T-cell (primary cell): ENCODE measurements at places on chromosomes 2 and 18.
A peak's percentile ranks its signal among the peaks of the same experiment; 100 is the strongest.

DNA sequence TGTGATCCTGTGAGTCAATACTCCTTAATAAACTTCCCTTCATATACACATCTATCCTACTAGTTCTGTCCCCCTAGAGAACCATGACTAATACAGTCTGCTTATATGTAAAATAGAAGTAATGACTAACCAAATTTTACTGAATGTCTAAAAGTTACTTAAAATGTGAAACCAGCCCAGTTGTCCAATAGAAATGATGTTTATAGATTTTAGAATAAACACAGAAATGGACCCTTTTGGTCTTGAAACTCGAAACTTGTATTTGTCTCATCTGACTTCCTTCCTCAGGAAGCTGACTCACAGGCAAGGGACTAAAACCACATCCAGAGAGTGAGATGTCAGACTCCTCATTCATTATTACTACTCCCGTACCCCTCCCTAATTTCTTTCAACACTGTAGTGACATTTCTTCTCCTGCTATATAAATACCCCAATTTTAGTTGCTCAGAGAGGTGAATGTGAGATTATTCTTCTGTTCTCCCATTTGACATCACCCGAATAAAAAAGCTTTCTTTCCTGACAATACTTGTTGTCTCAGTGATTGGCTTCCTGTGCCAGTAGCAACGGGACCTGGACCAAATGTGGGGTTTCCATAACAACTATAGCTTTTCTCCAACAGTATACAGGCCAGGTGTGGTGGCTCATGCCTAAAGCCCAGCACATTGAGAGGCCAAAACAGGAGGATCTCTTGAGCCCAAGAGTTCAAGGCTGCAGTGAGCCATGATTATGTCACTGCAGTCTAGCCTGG is 486.0 kb downstream of the ERBB4 start:
- H3K27me3 ChIP-seq, result no peaks in the 10 kb centered on the region
- no peak overlapping the region for H3K27ac ChIP-seq
- DNase-seq, result no peak
- H3K36me3 ChIP-seq, result no peaks in the 10 kb centered on the region
- no peaks in the 10 kb centered on the region for H3K4me1 ChIP-seq
- H3K4me3 ChIP-seq, result no peak overlapping the region

DNA sequence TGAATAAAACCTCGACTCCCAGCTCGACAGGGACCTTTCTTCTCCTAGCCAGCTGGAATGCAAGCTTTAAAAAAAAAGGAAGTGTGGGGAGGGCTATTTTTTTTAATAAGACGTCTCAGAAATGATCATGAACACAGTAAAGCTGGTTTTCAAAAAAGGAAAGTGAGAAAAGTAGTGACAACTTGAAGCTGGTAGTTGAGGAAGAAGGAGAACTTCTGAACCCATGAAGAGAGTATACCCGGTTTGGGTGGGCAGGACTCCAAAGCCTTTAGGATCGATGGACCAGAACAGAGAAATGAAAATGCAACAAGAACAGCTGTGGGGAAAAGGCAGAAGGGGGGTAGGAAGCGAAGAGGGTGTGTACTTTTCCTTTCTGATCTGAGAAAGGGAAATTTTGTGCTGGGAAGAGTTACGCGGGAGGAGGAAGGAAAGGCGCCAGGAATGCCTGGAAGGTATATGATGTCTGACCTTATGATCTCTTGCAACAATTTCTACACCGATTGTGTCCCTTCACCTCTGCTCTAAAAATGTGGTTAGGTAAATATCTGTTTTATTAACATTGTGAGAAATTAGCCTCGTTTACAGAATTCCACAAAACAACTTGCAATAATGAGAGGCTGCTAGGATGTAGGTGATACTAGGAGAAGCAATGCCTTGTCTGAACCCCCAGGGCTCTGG is 22.6 kb upstream of the CYP1B1 start:
- H3K4me1 ChIP-seq, result no peaks in the 10 kb centered on the region
- peaks cover 7% of the 10 kb centered on the region for H3K27me3 ChIP-seq
- no peak overlapping the region for H3K4me3 ChIP-seq
- DNase-seq, result no peak
- no peaks in the 10 kb centered on the region for H3K36me3 ChIP-seq

- H3K27ac ChIP-seq, result no peak overlapping the region
- no peak for DNase-seq
- no peak overlapping the region for H3K4me3 ChIP-seq
- H3K4me1 ChIP-seq, result no peaks in the 10 kb centered on the region
- H3K27me3 ChIP-seq, result no peaks in the 10 kb centered on the region
Measured at GRCh38 chr2:62109554-62109953, 86.4 kb upstream of the B3GNT2 start.

GRCh38 chr2:113780472-113780871 is 24.0 kb upstream of the SLC35F5 start:
- no peak for DNase-seq
- H3K36me3 ChIP-seq, result no peaks in the 10 kb centered on the region
- H3K27ac ChIP-seq, result no peak overlapping the region
- no peaks in the 10 kb centered on the region for H3K4me1 ChIP-seq
- H3K27me3 ChIP-seq, result no peaks in the 10 kb centered on the region

GRCh38 chr2:40303746-40304145 is 148.1 kb downstream of the SLC8A1 start:
- H3K36me3 ChIP-seq, result no peaks in the 10 kb centered on the region
- DNase-seq, result no peak
- no peaks in the 10 kb centered on the region for H3K27me3 ChIP-seq

- peaks cover 20% of the 10 kb centered on the region for H3K4me1 ChIP-seq
- no peak for DNase-seq
- peaks cover 80% of the 10 kb centered on the region for H3K27me3 ChIP-seq
- H3K27ac ChIP-seq, result no peak overlapping the region
- no peak overlapping the region for H3K4me3 ChIP-seq
Measured at GRCh38 chr2:176098366-176099158, 1.0 kb upstream of the HOXD12 start.

GRCh38 chr2:199455210-199455544 is 2.6 kb downstream of the SATB2 start:
- H3K36me3 ChIP-seq, result no peaks in the 10 kb centered on the region
- H3K4me3 ChIP-seq, result no peak overlapping the region
- H3K4me1 ChIP-seq, result peaks cover 13% of the 10 kb centered on the region
- H3K27me3 ChIP-seq, result peaks cover 8% of the 10 kb centered on the region
- DNase-seq, result no peak
- no peak overlapping the region for H3K27ac ChIP-seq

DNA sequence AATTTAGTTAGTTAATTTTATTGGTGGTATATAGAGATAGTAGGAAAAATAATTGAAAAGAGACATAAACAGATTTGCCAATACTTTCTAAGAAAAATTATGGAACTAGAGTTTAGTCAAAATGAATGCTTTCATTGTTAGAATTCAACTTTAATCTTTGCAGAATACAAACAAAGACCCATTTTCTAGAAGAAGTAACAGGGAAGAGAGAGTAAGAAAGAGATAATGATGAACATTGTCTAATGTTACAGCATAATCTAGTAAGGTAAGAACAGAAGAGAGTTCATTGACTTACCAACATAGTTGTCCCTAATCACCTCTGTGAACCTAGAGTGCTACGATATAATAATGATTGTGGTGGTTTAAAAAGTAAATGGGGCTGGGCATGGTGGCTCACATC is 23.7 kb downstream of the SCN1A start:
- no peak overlapping the region for H3K27ac ChIP-seq
- H3K4me1 ChIP-seq, result no peaks in the 10 kb centered on the region
- H3K36me3 ChIP-seq, result no peaks in the 10 kb centered on the region
- DNase-seq, result no peak
- no peak overlapping the region for H3K4me3 ChIP-seq

DNA sequence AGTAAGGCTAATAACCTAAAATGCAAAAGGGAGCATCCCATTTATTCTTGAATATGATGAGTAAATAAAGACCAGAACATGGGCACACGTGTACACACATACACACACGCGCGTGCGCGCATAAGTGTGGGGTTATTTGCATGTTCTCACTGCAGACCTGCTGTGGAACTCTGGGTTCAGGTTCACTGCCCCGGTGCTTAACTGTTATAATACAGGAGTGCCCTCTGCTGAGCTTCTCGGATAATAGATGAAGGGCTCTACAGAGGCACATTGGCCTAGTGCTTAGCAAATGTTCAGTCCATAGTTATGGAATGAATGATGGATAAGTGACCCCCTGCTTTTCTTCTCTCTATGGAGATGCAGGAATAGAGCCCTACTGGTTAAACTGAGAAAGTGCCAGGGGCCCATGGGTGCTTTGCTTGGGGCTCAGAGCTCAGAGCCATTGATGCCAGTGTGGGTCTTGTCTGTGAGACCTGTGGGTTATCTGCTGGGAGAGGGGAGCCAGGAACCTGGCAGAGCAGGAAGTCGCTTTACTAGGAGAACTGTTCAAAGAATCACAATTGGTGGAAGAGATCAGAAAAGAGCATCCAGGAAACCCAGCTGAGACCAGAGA is 3.6 kb upstream of the ARL4C start:
- peak overlapping the region; percentile 54 for H3K27ac ChIP-seq
- H3K27me3 ChIP-seq, result peaks cover 3% of the 10 kb centered on the region
- DNase-seq, result peak; percentile 64
- no peak overlapping the region for H3K4me3 ChIP-seq
- peaks cover 3% of the 10 kb centered on the region for H3K36me3 ChIP-seq

DNA sequence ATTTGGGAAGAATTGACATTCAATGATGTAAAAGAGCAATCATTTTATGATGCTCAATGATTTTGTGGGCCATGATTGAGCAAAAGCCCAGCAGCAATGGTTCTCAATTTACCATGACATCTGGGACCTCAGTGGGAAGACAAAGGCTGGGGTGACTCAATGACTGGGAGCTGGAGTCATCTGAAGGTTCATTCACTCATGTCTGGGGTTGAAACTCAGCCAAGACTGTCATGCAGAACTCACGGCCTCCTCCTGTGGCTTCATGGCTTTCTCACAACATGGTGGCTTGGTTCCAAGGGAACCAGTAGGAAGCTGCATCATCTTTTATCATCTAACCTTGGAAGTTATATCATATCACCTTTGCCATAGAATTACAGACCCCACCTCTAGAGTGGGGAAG is 45.1 kb upstream of the CD226 start:
- H3K4me3 ChIP-seq, result no peak overlapping the region
- H3K27ac ChIP-seq, result no peak overlapping the region
- H3K27me3 ChIP-seq, result no peaks in the 10 kb centered on the region
- no peaks in the 10 kb centered on the region for H3K4me1 ChIP-seq
- no peaks in the 10 kb centered on the region for H3K36me3 ChIP-seq

GRCh38 chr2:152632736-152633135 is 84.5 kb downstream of the PRPF40A start:
- no peak overlapping the region for H3K27ac ChIP-seq
- H3K4me3 ChIP-seq, result no peak overlapping the region
- H3K36me3 ChIP-seq, result no peaks in the 10 kb centered on the region

- peak overlapping the region; percentile 99 for H3K4me3 ChIP-seq
- H3K27me3 ChIP-seq, result no peaks in the 10 kb centered on the region
- H3K4me1 ChIP-seq, result peaks cover 29% of the 10 kb centered on the region
- H3K27ac ChIP-seq, result no peak overlapping the region
- DNase-seq, result no peak
Measured at GRCh38 chr2:47402555-47402804, 476 bp upstream of the MSH2 start.

DNA sequence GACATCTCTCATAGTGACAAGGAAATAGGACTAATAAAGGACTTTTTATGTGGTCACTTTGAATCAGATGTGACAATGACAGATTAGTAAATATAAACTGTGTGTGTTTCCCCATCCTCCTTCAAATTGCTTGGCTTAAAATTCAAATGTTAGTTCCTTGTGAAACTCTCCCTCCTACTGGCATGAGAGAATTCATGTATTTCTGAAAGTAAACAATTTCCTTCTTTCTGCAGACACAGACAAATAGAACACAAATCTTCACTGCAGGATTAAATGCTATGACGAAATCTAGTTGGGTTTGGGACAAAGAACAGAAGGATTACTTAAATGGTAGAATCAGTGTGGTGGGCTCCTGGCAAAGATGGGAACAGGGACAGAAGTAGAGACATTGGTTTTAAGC is 328.7 kb upstream of the FAM98A start:
- H3K4me1 ChIP-seq, result no peaks in the 10 kb centered on the region
- no peaks in the 10 kb centered on the region for H3K36me3 ChIP-seq
- no peak overlapping the region for H3K4me3 ChIP-seq
- no peak overlapping the region for H3K27ac ChIP-seq
- H3K27me3 ChIP-seq, result no peaks in the 10 kb centered on the region
- no peak for DNase-seq

DNA sequence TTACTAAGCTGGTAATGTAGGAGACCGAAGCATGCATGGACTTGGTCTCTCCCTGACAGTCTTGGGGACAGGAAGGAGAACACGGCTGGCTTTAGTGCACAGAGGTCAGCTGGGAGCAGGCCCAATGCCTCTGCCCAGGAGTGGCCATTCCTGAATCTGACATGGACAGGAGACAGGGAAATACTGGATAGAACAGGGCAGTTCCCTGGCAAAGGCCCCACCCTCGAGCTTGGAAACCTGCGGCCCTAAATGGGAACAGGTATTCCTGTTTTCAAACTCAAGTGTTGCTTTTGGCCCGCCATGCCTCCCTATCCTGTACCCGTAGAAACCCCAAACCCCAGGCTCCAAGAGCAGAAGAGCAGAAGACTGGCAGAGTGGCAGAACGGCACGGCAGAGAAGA is 107.4 kb downstream of the ZNF516 start:
- no peak for DNase-seq
- H3K4me1 ChIP-seq, result peaks cover 20% of the 10 kb centered on the region
- peaks cover 22% of the 10 kb centered on the region for H3K27me3 ChIP-seq
- H3K36me3 ChIP-seq, result no peaks in the 10 kb centered on the region

DNA sequence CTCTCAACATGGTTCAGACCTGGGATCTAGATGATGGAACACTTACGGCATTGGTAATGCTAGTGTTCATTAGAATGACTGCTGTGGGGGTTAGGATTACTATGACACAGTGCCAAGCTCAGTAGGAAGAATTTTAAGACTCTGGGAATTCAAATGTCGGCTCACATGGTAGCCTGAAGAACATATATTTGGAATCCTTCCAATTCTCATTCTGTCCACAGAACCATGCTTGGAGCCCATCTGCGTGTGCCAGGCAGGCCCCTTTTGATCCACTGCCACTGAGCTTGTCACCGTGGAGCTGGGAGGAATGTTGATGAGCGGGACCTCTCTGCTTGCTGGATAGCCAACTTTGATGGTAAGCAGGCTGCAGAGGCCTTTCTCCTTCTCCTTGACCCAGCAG is 322.0 kb upstream of the SOX11 start:
- no peak overlapping the region for H3K27ac ChIP-seq
- H3K4me3 ChIP-seq, result no peak overlapping the region
- no peaks in the 10 kb centered on the region for H3K36me3 ChIP-seq
- DNase-seq, result no peak

- DNase-seq, result no peak
- H3K27me3 ChIP-seq, result no peaks in the 10 kb centered on the region
- no peaks in the 10 kb centered on the region for H3K4me1 ChIP-seq
- no peak overlapping the region for H3K27ac ChIP-seq
- no peaks in the 10 kb centered on the region for H3K36me3 ChIP-seq
Measured at GRCh38 chr2:236956031-236956618, 129.6 kb upstream of the COPS8 start.
